ENCODE measurements at places on chromosomes 4 and X.

- peak; percentile 87 for DNase-seq
- no peak overlapping the region for H3K27ac ChIP-seq
- H3K36me3 ChIP-seq, result no peaks in the 10 kb centered on the region
- H3K4me3 ChIP-seq, result no peak overlapping the region
These were observed 8.5 kb downstream of the NKX3-2 start for GRCh38 chr4:13535708-13536361.

DNA sequence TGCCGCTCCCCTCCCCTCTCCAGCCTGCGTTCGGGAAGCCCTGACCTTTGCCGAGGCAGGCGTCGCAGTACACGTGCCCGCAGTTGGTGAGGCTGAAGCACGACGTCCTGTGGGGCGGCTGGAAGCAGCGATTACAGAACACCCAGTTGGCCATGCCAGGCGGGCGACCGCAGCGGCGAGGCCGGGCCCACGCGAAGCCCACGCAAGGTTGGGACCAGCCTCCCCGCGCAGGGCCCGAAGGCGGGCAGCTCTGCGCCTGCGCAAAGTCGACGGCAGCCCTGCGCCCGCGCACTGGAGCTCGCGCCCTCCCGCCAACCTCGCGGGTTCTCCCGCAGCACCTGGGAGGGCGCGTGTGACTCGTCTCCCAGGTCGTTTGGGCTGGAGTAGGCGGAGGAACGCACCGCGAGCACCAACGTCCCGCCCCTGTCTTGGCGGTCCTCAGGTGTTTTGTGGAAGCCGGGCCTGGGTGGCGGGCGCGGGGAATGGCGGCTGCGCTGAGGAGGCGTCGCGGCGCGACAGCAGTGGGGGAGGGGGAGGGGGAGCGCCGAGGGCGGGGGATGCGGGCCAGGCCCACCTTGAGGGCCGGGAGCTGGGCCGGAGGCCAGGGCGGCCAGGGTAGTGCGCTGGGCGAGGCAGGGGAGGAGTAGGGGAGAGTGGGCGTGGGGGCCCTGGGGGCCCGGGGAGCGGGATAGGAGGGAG, at the start of gene RNF212:
Gene RNF212, minus strand, starts transcription at position 254 of the 699 bp plus-strand sequence. Its CDS starts 100 bp downstream, at position 154.
- peak within 1 kb of the TSS; percentile 72 for H3K4me3 ChIP-seq
- DNase-seq, result peak; percentile 95

DNA sequence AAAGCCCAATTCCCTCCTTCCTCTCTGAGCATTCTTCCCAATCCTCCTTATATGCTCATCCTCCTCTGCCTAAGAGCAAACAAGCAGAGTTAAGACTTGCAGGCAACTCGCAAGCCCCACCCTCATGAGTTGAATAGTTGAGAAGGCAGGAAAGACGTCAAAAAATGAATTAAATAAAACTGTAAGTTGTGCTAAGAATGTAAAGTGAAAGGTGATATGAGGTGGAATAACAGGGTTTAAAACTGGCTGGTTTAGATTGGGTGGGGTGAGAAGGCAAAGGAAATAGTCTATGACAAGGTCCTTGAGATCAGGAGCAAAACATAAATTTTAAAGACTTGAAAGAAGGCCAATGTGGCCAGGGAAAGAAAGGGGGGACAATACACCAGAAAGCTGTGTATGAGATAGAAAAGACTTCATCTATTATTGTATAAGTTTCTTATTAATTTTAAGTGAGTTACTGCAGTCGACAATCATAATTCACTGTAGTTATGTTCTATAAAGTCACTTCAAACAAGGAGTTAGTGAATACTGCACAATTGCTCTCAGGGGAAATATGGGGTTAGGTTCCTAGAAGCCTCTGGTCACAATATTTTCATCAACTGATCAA, 124.9 kb downstream of the RELL1 start:
- H3K27me3 ChIP-seq, result peaks cover 6% of the 10 kb centered on the region
- no peak for DNase-seq
- H3K36me3 ChIP-seq, result no peaks in the 10 kb centered on the region

DNA sequence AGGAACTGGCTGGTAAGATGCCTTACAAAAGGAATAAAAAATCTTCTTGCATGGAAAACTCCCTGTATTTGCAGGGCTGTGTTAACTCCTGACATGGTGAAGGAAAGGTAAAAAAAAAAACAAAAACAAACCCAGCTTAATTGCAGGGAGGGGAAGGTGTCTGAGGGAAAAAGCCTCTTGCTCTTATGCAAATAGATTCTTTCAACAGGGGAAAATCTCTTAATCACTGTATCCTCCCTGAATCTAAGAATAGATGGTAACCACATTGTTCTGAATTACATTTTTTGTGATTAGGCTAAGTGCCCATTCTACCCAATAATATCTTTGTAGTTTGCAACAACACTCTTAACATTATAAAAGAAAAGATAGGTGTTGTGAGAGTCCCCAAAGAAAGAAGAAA, 172.6 kb downstream of the RBM46 start:
- no peaks in the 10 kb centered on the region for H3K27me3 ChIP-seq
- no peaks in the 10 kb centered on the region for H3K4me1 ChIP-seq
- no peaks in the 10 kb centered on the region for H3K36me3 ChIP-seq
- H3K4me3 ChIP-seq, result no peak overlapping the region
- no peak for DNase-seq

DNA sequence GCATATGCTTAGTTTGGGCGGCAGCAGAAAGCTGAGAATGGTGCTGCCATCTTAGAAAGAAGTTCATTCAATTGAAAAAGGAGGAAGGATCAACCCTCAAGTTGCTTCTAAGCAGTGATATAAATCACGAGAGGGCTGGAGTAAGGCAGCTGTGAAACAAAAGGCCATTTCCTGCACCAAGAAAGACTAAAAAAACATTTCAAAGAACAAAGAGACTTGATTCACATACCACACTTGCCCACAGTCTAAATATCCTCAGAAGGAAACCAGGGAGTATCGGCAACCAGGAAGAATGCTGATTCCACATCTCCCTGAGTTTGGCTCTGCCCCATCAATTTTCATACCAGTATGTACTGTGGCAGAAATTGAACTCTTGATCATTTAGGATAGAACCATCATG, 240.1 kb downstream of the OPHN1 start:
- peaks cover 14% of the 10 kb centered on the region for H3K27me3 ChIP-seq
- no peaks in the 10 kb centered on the region for H3K4me1 ChIP-seq
- no peak for DNase-seq
- no peak overlapping the region for H3K4me3 ChIP-seq

GRCh38 chrX:1807301-1807731, 192.5 kb downstream of the ASMT start:
- peak; percentile 79 for DNase-seq
- H3K27ac ChIP-seq, result no peak overlapping the region
- H3K36me3 ChIP-seq, result no peaks in the 10 kb centered on the region
- H3K27me3 ChIP-seq, result no peaks in the 10 kb centered on the region
- no peaks in the 10 kb centered on the region for H3K4me1 ChIP-seq

GRCh38 chr4:27090406-27090805, 229.8 kb downstream of the STIM2 start:
- H3K27me3 ChIP-seq, result no peaks in the 10 kb centered on the region
- no peak overlapping the region for H3K4me3 ChIP-seq
- H3K4me1 ChIP-seq, result no peaks in the 10 kb centered on the region
- no peak for DNase-seq
- H3K36me3 ChIP-seq, result no peaks in the 10 kb centered on the region
- no peak overlapping the region for H3K27ac ChIP-seq

DNA sequence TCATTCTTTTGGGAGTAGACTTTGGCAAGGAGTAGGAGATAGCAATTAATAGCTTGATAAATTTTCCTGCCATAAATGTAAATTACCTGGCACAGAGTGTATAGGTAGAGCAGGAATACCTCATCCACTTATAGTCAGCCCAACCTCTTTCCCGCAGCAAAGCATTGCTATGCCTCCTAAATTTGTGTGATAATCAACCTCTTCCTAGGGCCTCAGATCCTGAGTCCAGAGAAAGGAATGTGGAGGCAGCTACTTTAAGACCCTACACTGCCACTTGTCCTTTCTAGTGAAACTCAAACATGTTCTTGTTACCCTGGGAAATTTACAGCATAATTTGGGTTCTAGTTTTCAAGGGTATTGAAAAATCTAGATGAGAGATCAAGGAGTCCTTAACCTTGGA, 919.0 kb downstream of the RAPGEF2 start:
- H3K36me3 ChIP-seq, result no peaks in the 10 kb centered on the region
- DNase-seq, result no peak
- no peak overlapping the region for H3K27ac ChIP-seq

GRCh38 chrX:41144873-41145272, 59.6 kb downstream of the USP9X start:
- DNase-seq, result no peak
- no peak overlapping the region for H3K27ac ChIP-seq
- peaks cover 32% of the 10 kb centered on the region for H3K36me3 ChIP-seq
- no peaks in the 10 kb centered on the region for H3K27me3 ChIP-seq
- no peak overlapping the region for H3K4me3 ChIP-seq
- H3K4me1 ChIP-seq, result peaks cover 26% of the 10 kb centered on the region

DNA sequence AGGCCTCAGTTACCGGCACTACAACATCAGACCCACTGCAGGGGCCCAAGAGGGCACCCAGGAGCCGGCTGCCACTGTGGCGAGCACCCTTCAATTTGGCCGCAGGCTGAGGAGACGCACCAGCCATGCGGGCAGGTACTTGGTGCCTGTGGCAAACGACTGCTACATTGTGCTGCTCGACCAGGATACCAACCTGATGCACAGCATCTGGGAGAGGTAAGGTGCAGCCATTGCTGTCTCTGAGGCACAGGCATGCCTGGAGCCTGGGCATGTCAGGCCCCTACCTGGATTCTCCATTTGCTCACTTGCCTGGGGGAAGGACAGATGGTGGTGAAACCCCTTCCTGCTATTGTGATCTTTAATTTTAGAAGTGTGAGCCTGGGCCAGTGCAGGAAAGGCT, 30.1 kb downstream of the MAN2B2 start:
- H3K4me1 ChIP-seq, result no peaks in the 10 kb centered on the region
- H3K27ac ChIP-seq, result no peak overlapping the region
- no peak overlapping the region for H3K4me3 ChIP-seq

- H3K27ac ChIP-seq, result no peak overlapping the region
- no peak for DNase-seq
- H3K36me3 ChIP-seq, result no peaks in the 10 kb centered on the region
- H3K27me3 ChIP-seq, result no peaks in the 10 kb centered on the region
These were observed 13.1 kb upstream of the ANXA5 start for GRCh38 chr4:121709766-121710405.

GRCh38 chr4:142404191-142404611, 441.9 kb downstream of the INPP4B start:
- peaks cover 57% of the 10 kb centered on the region for H3K4me1 ChIP-seq
- H3K4me3 ChIP-seq, result peak overlapping the region; percentile 70
- no peaks in the 10 kb centered on the region for H3K27me3 ChIP-seq
- no peaks in the 10 kb centered on the region for H3K36me3 ChIP-seq

GRCh38 chrX:76148041-76148665, 24.7 kb upstream of the PBDC1 start:
- no peak for DNase-seq
- peak overlapping the region; percentile 56 for H3K27ac ChIP-seq
- H3K27me3 ChIP-seq, result no peaks in the 10 kb centered on the region
- H3K4me3 ChIP-seq, result peak overlapping the region; percentile 58
- peaks cover 16% of the 10 kb centered on the region for H3K4me1 ChIP-seq

GRCh38 chr4:77152421-77152820, 4.6 kb upstream of the CCNG2 start:
- no peak overlapping the region for H3K27ac ChIP-seq
- peaks cover 38% of the 10 kb centered on the region for H3K27me3 ChIP-seq
- H3K4me1 ChIP-seq, result peaks cover 9% of the 10 kb centered on the region
- no peak overlapping the region for H3K4me3 ChIP-seq
- H3K36me3 ChIP-seq, result no peaks in the 10 kb centered on the region
